Ovary (tissue), 10 donors: ENCODE measurements at places on chromosomes 5 and 9. TPM values are rescaled to one million over a fixed set of nuclear protein-coding genes. Genes with fewer than 3 reads are reported as not detected.

SARDH gene
- total RNA-seq: 10.0 TPM

ALDH1A1 gene
- total RNA-seq: 147 TPM

EIF4E1B gene
- total RNA-seq: not detected

AFAP1L1 gene
- total RNA-seq: 15.5 TPM

ANKRD34B gene
- total RNA-seq: 0.36 TPM

ARRDC1 gene
- total RNA-seq: 46.2 TPM

AMBP gene
- 0.30 TPM for total RNA-seq

CEL gene
- 3.0 TPM for total RNA-seq

SPATA31D4 gene
- total RNA-seq: not detected

CCDC171 gene
- 5.0 TPM for total RNA-seq

ZNF883 gene
- 3.2 TPM for total RNA-seq

GLDC gene
- total RNA-seq: 4.3 TPM

CATSPER3 gene
- total RNA-seq: 0.38 TPM

TTC39B gene
- 26.0 TPM for total RNA-seq

GRCh38 chr9:35871545-35871944 is 1.3 kb upstream of the OR13J1 start:
- DNase-seq: no peak

GRCh38 chr5:44603496-44604272 is 205.1 kb upstream of the MRPS30 start:
- no peak for DNase-seq

GRCh38 chr9:112921549-112921948 is 30.9 kb upstream of the SLC46A2 start:
- no peak for DNase-seq

GRCh38 chr5:176721509-176721908 is 74.2 kb downstream of the TSPAN17 start:
- DNase-seq: no peak

- no peak for DNase-seq
Measured at GRCh38 chr9:91150998-91151717, 210.6 kb downstream of the AUH start.

DNA sequence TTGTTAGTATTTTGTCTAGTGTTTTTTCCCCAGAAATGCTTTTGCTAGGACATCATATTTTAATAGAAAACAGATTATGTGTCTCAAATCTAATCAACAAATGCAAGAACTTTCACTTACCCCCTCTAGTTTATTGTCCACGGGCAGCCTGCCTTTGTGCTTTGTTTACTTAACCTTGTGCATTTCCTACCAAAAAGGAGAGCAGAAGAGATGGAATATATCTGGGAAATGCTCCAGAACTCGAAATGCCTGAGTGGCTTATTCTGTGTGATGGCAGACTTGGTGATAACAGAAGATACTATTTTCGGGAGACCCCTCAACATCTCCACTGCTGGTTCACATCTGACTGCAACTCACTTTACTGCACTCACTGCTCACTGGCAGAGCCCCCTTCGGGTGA is 33.3 kb upstream of the SPDL1 start:
- no peak for DNase-seq

DNA sequence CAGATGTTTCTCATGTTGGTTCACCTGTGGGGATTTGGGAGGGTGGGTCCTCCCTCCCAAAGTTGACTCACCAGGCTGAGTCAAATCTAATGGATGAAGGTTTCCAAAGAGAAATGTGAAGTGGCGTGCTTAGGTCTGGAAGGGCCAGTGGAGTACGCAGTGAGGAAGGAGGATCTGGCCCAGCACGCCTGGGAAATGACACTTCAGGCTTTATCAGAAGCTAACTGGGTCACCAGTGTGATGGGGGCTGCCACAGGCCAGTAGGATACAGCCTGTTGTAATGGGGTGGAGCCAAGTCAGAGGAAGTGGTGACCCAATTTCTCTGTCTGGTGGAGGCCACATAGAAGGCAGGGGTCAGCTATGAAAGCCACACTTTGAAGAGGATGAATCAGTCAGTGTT is 18.0 kb downstream of the POLR1E start:
- no peak for DNase-seq

DNA sequence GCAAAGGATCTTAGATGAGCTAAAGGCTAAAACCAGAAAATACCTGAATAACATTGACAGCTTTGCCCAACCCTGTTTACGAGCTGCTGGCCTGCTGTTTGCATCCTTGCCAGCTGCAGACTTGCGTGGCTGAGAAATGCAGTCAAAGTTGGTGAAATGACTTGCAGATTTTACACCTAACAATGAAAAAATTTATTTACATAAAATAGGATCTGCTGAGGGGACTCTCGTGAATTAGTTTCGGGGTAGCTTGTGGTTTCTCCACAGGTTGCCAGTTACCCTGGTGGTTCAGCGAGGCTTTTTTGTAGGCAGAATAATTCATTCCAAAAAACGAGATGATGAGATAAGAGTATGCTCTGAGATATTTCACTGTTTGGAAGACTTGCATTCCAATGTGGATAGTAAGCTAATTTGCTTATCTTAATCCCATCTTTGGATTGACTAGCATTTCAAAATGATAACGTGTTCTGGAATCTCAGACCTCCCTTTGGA is 65.7 kb upstream of the FANCC start:
- no peak for DNase-seq

GRCh38 chr5:111427762-111428161 is 84.6 kb downstream of the STARD4 start:
- no peak for DNase-seq

GRCh38 chr5:145925353-145925752 is 11.0 kb upstream of the SH3RF2 start:
- no peak for DNase-seq

DNA sequence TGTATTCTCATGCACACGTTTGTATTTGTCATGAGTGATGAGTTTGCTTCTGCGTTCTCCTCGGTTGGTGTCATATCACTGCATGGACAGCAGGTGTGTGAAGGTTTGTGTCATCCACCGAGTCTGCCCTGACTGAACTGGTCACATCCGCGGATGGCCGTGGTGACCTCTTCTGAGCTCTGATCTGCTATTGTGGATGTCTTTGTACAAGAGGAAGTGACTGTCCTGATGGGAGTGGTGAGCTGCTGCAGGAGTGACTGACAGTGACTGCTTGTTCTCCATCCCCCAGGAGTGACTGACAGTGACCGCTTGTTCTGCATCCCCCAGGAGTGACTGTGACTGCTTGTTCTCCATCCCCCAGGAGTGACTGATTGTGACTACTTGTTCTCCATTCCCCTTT is 69.9 kb downstream of the EHMT1 start:
- DNase-seq: no peak

DNA sequence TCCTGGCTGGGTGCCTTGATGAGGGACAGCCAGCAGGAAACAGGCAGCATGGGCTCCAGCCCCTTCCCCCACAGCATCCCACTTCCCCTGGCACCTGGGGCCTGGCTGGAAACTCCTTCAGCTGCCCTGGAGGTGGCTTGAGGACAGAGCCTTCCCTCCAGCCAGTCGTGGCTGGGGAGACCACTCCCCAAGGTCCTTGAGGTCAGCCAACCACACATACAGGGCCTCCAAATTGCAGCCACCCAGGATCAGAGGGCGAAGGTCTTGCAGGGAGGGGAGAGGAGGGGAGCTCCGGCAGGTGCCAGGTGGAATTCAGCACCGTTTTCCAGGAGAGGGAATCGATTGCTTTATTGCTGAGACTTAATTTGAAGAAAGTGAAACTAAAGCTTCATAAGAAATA is 280.4 kb downstream of the PBX3 start:
- DNase-seq: no peak

GRCh38 chr5:31433229-31433628 is 98.7 kb downstream of the DROSHA start:
- DNase-seq: no peak

GRCh38 chr9:133282464-133283238 is 7.7 kb upstream of the ABO start:
- DNase-seq: no peak

DNA sequence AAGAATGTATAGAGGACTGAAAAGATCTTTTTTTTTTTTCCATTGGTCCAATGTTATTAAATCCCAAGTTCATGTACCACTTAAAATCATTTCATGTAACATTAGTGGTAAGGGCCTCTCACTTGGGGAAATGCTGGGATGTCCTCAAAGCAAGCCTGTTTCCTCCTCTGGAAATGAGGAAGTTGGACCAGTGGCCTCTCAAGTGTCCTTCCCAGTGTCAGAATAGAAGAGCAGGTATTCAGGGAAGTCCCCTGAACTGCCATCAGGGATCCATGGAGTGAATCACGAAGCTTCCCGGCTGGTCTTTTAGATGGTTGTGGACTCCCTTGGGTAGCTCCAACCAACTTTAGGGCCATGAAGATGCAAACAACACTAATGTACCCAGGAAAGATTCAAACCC is 55.2 kb upstream of the AFAP1L1 start:
- DNase-seq: no peak

DNA sequence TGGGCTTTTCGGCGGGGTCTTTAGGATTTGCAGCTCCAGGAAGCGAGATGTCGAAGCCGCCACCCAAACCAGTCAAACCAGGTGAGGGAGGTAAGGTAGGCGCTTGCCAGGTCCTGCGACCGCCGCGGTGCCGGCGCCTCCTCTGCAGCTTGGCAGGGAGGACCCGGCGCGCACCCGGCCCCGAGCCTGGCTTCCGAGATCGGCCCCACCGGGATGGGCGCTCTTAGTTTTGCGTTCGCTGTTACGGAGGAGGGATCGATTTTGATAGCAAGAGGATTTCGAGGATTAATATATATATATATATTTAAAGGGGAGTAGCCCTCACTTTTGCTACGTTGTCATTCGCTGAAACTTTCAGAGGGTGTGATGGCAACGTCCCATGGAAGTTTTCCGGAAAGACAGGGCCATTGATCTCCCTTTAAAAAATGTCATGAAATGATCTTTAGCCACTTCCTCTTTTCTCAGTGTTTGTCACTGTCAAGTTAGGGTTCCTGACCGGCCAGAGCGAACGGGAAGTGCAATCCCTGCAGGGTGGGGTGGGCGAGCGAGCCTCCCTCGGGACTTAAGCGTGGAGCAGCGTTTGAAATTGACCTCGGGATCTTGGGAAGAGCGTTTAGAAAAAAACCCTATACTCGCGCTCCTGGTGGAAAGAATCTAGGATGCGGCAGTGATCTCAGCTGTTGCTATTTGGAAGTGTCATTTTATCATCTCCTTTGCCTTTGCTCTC is 495 bp downstream of the OSTF1 start:
- DNase-seq: peak; percentile 58

- no peak for DNase-seq
Measured at GRCh38 chr9:94772144-94772543, 45.6 kb downstream of the AOPEP start.

GRCh38 chr9:87950296-87950695 is 24.0 kb downstream of the CDK20 start:
- DNase-seq: no peak

- DNase-seq: no peak
Measured at GRCh38 chr9:114373960-114374730, 13.6 kb downstream of the AKNA start.

DNA sequence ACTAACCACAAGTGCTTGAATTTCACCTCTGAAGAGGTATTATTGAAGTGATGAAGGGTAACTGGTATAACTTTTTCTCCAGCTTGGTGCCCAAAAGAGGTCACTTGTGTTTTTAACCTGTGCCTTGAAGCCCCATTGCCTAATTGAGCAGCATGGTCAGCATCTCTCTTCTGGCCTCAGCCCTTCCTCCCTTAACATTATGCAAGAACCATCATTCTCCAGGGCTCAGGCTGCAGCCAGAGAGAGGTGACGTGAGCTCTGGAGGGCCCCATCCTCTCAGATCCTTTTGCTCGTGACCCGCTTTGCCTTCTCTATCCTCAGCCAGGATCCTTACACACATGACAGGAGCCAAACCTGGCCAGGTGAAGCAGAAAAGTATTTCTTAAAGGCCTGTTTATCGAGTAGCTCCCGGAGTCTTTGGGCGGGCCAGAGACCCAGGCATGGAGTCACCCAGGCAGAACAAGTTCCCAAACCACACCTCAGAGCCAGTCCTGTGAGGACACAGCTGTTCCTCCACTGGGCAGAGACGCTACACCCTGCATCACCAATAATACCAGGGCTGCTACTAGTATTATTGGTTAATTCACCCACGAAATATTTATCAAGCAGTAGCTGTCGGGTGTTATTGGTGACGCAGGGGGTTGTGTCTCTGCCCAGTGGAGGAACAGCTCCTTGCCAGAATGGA is 29.6 kb upstream of the BOD1 start:
- DNase-seq: no peak

DNA sequence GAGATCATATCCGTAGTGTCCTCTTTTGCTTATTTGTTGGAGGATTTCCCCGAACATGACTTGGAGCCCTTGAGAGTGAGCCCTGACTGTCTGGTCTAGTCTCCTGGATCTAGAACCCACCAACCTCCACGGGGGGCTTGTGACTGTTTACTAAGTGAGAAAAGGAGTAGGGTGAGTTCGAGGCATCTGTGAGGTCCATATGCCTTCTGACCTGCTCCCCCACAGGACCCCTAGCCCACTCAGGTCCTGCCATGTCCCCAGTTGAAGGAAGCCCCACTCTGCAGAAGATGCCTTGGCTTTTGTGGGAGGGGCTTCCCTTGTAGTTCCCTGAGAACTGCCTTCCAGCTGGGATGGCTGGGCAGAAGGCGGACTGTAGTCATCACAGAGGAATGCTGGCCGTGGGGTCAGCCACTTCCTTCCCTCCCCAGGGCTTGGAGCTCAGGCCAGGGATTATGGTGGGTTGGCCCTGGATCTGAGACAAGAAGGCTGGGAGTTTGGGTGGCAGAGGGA is 7.0 kb upstream of the IRF1 start:
- peak; percentile 73 for DNase-seq

DNA sequence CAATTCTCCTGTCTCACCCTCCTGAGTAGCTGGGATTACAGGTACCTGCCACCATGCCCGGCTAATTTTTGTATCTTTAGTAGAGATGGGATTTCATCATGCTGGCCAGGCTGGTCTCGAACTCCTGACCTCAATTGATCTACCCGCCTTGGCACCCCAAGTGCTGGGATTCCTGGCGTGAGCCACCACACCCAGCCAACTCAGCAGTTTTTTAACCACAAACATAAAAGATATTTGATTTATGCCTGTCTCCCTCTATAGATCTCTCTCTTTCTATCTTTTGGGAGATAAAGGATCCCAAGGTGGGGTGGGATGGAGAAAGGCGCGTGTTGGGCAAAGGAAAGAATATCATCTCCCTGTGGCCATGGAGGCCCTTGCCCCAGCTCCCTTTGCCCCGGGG is 26.8 kb downstream of the NR4A3 start:
- DNase-seq: no peak
